Cortex of kidney (tissue), 1 donor: ENCODE measurements at places on chromosomes 5 and 9.

DNA sequence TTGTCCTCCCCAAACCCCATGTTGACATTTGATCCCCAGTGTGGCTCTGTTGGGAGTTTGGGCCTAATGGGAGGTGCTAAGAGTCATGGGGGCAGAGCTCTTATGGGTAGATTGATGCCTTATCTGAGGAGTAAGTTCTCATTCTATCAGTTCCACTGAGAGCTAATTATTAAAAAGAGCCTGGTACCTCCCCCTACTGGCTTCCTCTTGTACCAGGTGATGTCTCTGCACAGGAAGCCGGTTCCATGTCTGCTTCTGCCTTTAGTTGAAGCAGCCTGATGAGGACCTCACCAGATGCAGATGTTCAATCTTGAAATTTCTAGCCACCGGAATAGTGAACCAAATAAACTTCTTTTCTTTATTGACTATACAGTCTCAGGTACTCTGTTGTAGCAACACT lies 10.8 kb downstream of the GABRB2 start:
- no peak for DNase-seq

- DNase-seq: no peak
Measured at GRCh38 chr5:54643685-54644106, 126.1 kb downstream of the SNX18 start.

DNA sequence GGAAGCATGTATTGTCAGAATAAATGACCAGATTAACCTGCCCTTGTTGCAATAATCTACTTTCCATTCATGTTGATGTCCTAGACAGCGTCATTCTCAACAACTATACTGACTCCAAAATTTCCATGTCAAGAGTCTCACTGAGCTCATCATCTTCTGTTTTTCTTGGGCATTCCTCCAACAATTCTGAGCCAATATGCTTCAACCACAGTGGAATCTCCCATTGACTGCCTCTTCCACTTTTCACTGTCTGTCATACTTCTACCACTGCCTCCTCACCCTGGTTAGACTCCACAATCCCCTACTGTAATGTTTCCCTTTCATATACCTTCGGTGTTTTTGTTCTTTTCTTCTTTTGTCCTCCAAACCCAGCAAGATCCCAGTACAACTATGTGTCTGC lies 162.8 kb downstream of the TLE1 start:
- no peak for DNase-seq

DNA sequence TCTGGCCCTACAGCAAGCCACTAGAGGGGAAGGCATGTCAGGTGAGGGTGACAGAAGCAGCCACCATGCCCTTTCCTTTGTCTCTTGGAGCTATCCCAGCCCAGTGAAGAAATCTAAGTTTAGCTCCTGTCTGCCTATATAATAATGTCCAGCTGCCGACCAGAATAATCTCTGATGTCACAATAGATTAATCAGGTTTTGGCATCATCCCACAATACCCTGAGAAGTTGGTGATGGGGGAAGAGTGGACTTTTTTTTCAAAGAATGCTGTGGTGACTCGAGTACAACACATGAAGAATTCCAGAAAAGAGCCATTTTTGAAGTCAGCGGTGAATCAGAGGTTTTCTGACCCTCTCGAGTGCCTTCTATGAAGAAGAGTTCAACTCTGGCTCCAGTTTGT lies 1.7 kb upstream of the TSLP start:
- DNase-seq: no peak

DNA sequence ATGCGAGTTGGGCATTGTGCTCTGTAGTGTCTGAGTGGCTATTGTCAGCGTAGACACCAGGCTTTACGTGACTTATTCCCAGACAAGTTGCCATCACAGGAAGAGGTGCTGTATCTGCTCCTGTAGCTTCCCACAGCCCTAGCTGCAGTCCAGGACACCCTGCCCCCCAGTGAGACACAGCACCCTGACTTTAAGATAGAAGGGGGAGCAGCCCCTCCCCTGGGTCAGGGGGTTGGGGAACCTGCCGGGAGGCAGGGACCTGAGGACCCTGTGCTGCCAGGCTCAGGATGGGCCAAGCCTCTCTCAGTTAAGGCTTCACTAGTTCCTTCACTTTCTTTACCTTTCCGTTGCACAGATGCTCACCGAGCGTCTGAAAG lies 75.4 kb downstream of the NEK6 start:
- DNase-seq: no peak

GRCh38 chr9:34262971-34263370 lies 66.1 kb downstream of the KIF24 start:
- no peak for DNase-seq

GRCh38 chr5:36985387-36985786 lies 108.8 kb downstream of the NIPBL start:
- no peak for DNase-seq

DNA sequence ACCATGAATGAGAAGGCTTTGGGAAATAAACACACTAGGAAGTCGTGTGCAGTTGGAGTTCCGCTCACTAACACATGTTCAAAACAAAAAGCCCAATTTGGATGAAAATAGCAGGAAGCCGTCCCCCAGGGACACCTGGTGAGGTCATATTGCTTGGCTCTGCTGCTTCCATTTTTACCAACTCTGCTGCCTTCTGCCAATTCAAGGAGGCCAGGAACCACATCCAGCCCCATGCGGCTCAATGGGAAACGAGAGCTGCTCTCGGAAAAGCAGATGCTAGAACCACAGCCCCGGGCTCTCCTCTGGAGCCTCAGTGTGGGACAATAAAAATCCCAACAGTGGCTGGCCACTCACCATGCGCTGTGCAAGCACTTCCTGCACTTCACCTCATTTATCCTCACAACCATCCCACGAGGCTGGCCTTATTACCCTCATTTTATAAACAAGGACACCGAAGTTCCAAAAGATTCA lies 13.4 kb downstream of the ADAM19 start:
- DNase-seq: no peak

DNA sequence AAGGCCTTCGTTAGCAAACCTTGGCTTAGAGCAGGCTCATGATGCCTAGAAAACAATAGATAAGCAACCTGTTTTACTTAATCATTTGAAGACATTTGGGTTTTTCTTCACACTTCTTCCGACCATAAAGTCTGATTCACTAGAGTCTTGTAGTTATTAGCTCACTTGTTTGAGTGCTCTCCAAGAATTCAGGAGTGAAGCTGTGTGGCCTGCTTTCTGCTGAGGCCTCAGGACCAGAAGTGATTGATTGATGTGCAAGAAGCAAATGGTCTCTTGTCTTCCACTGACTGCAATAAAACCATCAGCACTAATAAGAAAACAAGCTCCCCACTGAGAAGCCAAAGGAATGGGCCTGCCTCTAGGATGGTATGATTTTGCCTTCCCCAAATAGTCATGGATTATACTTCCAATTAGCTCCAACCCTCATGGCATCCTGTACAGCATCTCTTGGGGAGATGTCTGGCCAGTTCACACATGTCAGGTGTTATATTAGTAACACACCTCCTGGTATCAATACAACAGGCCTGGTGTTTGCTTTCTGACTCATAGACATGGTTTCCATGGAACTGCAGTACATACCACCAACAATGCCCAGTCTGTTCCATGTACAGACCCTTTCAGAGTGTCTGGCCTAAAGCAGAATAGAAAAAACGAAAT lies 317.6 kb downstream of the CWC27 start:
- no peak for DNase-seq

GRCh38 chr5:19605846-19606407 lies 382.1 kb downstream of the CDH18 start:
- DNase-seq: no peak

DNA sequence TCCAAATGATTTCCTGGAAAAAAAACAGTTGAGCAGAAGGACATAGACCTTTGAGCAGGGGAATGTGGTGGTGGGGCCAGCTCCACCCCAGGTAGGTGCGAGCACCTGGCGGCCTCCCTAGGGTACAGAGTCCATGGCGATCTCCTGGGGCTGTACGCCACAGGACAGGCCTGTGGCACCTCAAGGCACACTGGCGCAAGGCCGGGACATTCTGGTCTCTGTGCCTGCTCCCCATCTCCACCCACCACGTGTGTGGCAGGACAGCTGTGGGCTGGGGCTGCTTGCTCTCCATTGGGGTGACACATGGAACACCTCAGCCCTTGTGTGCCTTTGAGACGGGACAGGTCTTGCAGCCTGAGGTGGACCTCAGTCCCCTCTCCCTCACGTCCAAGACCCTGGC lies 25.2 kb downstream of the WNK2 start:
- no peak for DNase-seq

GRCh38 chr9:12813960-12814876 lies 39.4 kb downstream of the LURAP1L start:
- no peak for DNase-seq

DNA sequence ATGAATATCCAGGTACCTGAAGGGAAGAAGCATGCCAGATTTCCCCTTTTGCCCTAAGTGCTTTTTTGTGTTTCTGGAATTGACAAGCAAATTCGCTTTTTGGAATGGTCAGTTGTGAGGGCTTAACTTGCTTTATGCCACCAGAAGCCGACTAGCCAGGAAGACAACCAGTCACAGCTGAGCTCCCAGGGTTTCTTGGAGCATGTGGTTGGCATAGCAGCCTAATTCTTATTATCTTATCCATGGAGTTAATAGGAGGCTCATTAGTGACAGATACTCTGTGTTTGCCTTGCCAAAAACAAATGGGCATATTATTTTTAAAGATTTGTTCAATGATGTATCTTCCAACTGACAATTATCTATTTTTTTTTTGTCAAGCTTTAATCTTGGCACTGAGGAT lies 500.7 kb downstream of the PTPRD start:
- no peak for DNase-seq

DNA sequence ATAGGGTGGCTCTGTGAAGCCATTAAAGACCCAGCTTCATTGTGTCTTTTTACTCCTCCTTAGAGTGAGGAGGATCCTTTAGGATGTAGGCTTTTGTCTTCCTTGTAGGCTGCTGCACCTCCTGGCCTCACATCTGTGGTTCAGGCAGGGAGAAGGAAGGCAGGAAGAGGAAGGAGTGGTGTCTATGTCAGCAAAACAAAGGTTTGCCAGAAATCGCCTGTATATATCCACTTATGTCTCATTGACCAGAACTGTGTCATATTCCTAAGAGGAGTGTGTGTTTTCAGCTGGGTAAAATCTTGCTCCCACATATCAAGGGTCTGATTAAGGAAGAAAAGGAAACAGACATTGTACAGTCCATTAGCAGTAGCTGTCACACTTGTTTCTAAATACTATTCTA lies 213.8 kb downstream of the ARHGAP26 start:
- DNase-seq: no peak

DNA sequence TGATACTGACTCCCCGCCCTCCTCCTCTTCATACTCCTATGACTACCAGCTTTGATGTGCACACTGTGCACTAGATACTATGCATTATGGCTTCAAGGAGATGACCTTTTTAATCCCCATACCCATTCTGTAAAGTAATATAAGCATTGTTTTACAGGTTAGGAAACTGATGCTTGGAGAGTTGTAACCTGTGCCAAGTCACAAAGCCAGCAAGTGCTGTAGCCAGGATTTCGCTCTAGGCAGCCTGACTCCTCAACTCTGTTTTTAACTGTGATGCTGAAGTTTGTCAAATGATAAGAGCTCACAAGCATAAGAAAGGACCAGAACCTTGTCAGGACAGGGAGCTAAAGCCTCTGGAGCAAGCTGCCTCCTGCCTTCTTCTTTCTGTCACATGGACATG lies 461.3 kb downstream of the TMEM232 start:
- DNase-seq: no peak

DNA sequence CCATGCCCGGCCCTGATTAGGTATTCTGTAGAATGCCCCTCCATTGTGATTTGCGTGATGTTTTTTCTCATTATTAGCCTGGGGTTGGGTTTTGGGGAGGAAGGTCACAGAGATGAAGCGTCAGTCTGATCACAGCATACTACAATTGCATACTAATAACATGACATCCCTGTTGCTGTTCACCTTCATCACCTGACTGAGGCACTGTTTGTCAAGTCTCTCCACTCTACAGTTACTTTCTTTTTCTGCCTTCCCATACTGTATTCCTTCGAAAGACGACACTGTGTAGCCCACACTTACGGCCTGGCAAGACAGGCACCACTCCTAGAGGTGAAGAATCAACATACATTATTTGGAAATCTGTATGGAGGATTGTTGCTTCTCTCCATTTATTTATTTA lies 5.5 kb downstream of the ZNF354C start:
- DNase-seq: no peak

- no peak for DNase-seq
Measured at GRCh38 chr5:137220523-137220927, 278.6 kb downstream of the SPOCK1 start.

- no peak for DNase-seq
Measured at GRCh38 chr5:154740483-154740882, 14.7 kb upstream of the LARP1 start.

GRCh38 chr5:82862261-82862660 lies 214.9 kb downstream of the TMEM167A start:
- DNase-seq: no peak

DNA sequence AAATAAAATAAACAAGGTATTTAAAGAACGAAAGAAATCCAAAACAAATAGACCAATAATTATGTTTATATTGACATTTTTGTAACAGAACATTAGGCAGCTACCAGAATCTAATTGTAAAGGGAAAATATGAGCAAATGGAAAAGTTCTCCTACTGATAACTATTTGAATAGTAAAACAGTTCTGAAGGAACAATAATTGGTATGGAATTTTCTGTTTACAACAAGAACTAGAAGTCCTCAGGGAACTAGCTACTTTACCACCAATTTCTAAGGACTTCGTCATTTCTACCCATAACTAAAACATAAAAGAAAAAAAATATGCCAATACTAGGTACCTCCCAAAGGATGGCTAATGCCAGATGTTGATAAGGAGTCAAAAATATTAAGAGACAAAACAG lies 58.5 kb downstream of the AP3B1 start:
- no peak for DNase-seq

DNA sequence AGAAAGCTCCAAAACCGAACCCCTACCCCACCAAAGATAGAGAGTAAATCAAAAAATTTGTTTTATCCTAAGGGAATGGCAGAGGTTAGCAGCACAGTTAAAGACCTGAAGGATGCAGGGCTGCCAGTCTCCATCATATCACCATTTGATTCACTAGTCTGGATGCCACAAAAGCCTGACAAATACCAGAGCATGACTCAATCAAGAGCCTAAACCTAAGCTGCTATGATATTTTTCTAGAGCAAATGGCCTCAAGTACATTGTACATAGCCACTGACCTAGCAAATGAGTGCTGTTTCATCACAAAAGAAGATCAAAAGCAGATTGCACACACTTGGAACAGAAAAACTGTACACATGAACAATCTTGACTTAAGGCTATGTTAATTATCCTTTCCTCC lies 48.0 kb downstream of the DPYSL3 start:
- no peak for DNase-seq

GRCh38 chr5:53323943-53324642 lies 156.3 kb upstream of the FST start:
- no peak for DNase-seq

GRCh38 chr5:109650493-109650892 lies 39.2 kb upstream of the MAN2A1 start:
- DNase-seq: no peak

- DNase-seq: no peak
Measured at GRCh38 chr5:83724001-83724400, 3.3 kb upstream of the HAPLN1 start.
